CD14-positive monocyte (primary cell): ENCODE measurements at places on chromosomes 2 and 18.

DNA sequence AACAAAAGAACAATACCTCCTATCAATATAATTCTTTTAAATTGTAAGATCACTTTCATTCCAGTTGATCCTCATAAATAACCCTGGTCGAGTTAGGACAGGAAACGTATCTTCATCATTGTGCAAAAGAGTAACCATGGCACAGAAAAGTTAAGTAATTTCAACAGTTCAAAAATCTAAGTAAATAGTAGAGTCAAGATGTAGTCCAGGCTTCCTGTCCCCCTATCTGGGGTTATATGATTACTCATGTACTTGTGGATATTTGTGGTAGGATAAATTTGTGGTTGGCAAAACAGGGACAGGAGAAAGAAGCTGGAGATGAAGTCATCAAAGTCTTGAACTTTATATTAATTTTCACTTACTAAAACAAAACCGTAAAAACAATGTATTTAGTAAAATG lies 772.6 kb downstream of the TSN start:
- no peak for DNase-seq
- no peak overlapping the region for H3K4me3 ChIP-seq
- H3K27ac ChIP-seq = no peak overlapping the region
- H3K27me3 ChIP-seq = no peaks in the 10 kb centered on the region
- no peaks in the 10 kb centered on the region for H3K36me3 ChIP-seq

DNA sequence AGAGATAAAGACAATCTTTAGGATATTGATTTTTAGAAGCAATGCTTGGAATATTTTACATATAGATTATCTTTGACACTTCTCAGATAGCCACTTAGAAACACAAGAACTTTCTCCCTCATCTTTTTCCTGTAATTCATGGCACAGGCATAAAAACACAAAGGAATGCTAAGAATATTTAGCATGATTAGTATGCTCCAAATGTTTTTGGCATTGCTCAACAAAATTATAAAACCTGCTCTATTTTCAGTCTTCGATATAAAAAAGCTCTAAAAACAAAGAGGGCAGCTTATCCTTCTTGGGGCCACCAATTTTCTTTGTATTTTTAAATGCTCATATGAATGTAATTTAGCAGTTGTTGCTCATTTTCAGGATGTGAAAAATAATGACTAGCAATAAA lies 90.8 kb downstream of the RAD51AP2 start:
- no peak for DNase-seq
- H3K27me3 ChIP-seq = no peaks in the 10 kb centered on the region
- no peaks in the 10 kb centered on the region for H3K36me3 ChIP-seq
- no peak overlapping the region for H3K27ac ChIP-seq
- H3K4me3 ChIP-seq = no peak overlapping the region

GRCh38 chr2:224046752-224047151 lies 7.7 kb upstream of the SERPINE2 start:
- no peak for DNase-seq
- H3K4me1 ChIP-seq = no peaks in the 10 kb centered on the region
- peaks cover 17% of the 10 kb centered on the region for H3K27me3 ChIP-seq
- H3K36me3 ChIP-seq = no peaks in the 10 kb centered on the region
- no peak overlapping the region for H3K27ac ChIP-seq

DNA sequence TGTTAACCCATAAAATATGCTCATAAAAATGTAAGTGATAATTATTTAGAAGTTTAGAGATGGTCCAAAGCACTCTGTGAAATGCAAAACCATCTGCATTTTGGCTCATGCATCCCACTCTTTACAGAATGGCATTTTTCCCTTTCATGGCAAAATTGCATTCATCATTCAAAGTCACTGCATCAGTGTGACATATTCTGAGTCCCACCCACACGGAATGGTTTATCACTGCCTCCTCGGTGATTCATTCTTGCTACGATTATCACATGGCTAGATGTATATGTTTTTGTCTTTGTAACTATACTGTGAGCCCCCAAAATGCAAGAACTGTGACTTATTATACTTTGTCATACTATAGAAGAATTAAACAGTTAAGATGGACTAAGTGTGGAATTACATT lies 293.0 kb downstream of the LRATD1 start:
- H3K4me1 ChIP-seq = no peaks in the 10 kb centered on the region
- DNase-seq = no peak
- no peak overlapping the region for H3K4me3 ChIP-seq

DNA sequence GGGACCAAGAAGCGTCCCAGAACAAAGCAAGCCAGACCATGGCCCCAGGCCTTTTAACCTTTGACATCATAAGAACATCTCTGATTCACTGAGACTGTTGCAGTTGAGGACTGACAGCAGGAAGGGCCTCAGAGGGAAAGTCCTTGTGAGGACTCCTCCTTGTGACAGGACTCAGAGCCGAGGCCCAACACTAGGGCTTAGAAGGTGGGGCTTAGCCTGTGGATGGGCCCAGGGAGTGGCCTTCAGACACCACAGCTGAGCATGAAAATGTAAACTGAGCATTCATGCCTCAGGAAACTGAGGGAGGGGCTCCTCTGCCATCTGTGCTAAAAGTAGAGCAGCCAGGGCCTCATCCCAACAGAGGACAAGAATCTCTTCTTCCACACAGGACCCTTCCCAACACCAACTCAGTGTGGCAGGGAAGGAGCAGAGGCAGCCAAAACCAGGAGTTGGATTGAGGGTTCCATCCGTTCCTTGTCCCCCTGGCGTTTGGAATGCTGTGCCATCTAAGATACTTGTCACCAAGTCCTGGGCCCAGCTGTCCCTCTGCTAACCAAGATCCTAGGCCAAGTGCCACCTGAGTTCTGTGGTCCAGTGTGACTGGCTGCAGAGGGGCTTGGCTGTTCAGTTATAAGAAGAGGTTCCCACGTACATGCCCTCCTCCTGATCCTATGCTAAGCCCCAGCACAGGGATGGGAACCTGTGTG lies 37.5 kb upstream of the CAB39 start:
- DNase-seq = no peak
- H3K27ac ChIP-seq = no peak overlapping the region
- H3K4me1 ChIP-seq = peaks cover 37% of the 10 kb centered on the region
- no peaks in the 10 kb centered on the region for H3K36me3 ChIP-seq
- no peak overlapping the region for H3K4me3 ChIP-seq

DNA sequence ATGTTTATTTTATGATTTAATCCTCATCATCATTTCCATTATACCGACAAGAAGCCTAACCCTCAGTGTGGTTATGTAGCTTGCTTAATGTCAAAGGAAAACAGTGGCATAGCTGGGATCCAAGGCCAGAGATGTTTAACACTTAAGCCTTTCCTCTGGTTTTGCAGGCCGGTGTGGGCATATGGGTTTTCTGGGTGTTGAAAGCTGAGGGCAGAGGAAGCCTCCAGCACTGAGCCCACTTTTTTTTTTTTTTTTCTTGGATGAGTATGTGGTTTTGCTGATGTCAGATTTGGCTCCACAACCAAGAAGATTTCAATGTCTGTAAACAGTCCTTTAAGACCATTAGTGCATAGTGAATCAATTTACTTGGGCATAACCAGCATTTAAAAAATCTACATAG lies 41.3 kb downstream of the LHCGR start:
- no peak overlapping the region for H3K4me3 ChIP-seq
- no peaks in the 10 kb centered on the region for H3K4me1 ChIP-seq
- H3K36me3 ChIP-seq = no peaks in the 10 kb centered on the region
- H3K27me3 ChIP-seq = no peaks in the 10 kb centered on the region

GRCh38 chr2:26941486-26941885 lies 29.0 kb upstream of the MAPRE3 start:
- H3K27me3 ChIP-seq = peaks cover 6% of the 10 kb centered on the region
- H3K4me1 ChIP-seq = no peaks in the 10 kb centered on the region
- no peak for DNase-seq
- H3K4me3 ChIP-seq = no peak overlapping the region
